ENCODE measurements at places on chromosomes 2 and 18.
A peak's percentile ranks its signal among the peaks of the same experiment; 100 is the strongest.

- no peak for DNase-seq
These were observed 17.4 kb downstream of the ASB18 start for GRCh38 chr2:236246711-236247246.

- no peak for DNase-seq
These were observed 84.2 kb downstream of the LBH start for GRCh38 chr2:30315391-30316063.

DNA sequence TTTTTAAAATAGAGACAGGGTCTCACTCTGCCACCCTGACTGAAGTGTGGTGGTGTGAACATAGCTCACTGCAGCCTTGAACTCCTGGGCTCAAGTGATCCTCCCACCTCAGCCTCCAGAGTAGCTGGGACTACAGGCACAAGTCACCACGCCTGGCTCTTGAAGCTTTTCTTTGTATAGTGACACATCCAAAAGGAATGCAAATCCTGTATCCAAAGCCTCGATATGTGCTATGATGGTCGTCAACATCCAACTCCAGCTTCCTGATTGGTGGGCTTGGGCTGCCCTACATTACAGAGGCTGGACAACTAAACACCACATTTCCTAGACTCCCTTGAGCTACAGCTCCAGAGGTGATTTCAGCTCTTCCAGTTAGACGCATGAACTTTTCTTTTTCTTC lies 101.7 kb upstream of the PGAP1 start:
- peak; percentile 15 for DNase-seq

- DNase-seq: no peak
These were observed 276.2 kb downstream of the MYCN start for GRCh38 chr2:16216558-16216945.

GRCh38 chr2:161594445-161594844 lies 29.8 kb upstream of the SLC4A10 start:
- no peak for DNase-seq

GRCh38 chr18:13306583-13306982 lies 88.0 kb downstream of the LDLRAD4 start:
- no peak for DNase-seq

DNA sequence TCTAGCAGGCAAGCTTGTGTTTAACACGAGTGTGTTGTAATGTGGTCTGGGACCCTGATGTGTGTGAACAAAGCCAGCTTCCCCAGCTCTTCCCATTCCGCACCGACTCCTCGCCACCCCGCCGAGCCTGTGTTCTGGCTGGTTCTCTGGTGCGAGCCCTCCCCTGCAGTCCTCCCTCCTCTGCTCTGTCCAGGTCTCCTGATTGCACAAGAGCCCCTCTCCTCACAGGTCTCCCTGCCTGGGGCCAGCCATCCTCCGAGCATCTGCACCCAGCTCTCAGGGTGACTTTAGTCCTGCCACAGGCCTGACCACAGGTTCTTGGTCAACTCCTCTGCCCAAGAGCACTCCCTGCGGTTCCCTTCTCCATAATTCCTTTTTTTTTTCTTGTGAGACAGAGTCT lies 13.2 kb downstream of the SLC66A3 start:
- DNase-seq: no peak

DNA sequence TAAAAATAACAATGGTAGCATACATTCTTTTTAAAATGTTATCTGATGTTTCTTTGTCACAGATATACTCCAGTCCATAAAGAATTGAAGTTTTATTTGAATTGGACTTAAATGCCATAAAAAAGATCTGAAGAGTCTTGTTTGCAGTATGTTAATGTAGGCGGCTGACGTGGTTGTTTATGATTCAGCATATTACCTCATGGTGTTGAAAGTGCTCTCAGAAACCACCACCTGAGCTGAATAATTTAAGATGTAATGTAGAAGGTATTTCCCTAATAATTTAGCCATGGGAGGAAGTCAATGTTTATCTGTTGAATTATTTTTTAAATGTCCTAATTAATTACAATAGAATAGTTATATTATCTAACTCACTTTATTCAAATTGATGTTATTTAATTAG lies 58.6 kb upstream of the CHN1 start:
- DNase-seq: no peak

GRCh38 chr2:46331109-46331766 lies 34.0 kb downstream of the EPAS1 start:
- no peak for DNase-seq

DNA sequence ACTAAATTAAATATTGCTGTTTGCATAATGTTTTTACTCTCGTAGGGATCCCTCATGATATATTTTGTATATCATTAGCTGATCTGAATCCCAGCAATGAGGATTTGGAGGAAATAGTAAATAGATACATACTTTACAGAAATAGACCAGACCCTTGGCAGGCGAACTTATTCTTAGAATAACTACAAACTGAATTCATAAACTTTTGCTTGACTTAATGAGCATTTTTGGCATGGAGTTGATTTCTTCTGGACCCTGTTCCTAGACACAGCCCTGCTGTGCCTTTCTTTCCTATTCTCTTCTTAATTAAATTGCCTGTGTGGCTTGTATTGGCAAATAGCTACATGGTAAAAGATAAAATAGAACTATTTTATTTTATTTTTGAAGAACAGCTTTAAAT lies 145.9 kb downstream of the GREB1L start:
- DNase-seq: no peak

DNA sequence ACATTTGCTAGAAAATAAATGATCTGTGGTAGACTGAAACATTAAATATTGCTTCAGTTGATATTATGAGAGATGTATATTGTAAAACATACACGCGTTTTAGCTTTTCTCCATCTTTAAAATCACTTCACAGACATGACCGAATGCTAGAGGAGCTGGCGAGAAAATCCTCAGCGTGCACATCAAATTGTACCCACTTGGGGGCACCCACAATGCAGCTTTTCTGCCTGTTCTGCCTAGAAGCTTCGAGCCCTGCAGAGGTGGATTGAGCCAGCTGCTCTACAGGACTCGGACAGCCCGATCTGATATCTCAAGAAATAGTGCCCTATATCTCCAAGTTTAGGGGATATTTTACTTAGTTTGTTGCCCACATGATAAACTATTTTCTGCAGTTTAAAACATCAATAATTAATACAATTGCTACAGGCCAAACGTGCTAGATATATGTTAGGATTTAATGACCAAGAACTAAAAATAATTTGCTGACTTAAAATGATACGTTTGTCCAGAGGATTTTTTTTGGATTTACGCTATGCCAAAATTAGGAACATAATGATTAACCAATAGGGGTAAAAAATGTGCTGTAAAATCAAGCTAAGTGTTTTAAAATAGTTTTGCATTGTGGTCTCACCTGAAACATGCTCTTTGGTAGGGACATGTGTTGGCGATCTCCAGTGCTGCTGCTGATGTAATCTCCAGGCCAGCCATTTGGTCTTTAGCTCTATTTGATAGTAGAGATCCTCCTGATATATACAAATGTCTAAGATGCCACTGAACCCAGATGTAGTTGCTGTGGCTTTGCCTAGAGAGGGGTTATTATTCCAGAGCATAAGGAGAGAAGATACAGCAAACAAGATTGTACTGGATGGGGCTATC lies 22.3 kb upstream of the ATP5MC3 start:
- DNase-seq: no peak

DNA sequence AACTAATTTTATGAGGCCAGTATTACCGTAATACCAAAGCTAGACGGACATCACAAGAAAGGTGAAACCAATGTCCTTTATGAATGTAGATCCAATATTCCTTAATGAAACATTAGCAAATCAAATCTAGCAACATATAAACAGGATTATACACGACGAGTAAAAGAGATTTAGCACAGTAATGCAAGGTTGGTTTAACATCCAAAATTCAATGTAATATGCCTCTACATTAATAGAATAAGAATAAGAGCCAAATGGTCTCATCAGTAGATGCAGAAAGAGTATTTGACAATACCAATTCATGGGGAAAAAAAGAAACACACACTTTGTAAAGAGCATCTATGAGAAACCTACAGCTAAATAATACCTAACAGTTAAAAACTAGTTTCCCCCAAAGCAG lies 99.5 kb downstream of the TMEM163 start:
- no peak for DNase-seq

- DNase-seq: no peak
These were observed 5.6 kb downstream of the TANK start for GRCh38 chr2:161165811-161166210.

GRCh38 chr18:70446063-70446462 lies 157.2 kb downstream of the SOCS6 start:
- DNase-seq: no peak

GRCh38 chr2:106080959-106081358 lies 113.1 kb downstream of the UXS1 start:
- no peak for DNase-seq

- DNase-seq: no peak
These were observed 69.0 kb downstream of the RBM43 start for GRCh38 chr2:151192681-151193080.

DNA sequence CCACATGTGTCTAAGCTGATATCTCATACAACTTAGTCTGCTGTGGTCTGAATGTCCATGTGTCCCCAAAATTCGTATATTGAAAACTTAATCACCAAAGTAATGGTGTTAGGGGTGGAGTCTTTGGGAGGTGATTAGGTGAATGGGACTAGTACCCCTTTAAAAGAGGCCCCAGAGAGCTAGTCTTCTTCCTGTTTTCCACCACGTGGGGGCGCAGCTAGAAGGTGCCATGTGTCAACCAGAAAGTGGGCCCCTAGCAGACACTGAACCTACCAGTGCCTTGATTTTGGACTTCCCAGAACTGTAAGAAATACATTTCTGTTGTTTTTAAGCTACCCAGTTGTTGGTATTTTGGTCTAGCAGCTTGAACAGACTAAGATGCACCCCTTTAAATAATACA lies 86.6 kb downstream of the ASB1 start:
- no peak for DNase-seq

- DNase-seq: no peak
These were observed 218.1 kb downstream of the SEPTIN10 start for GRCh38 chr2:109395494-109396201.

GRCh38 chr2:37262522-37262921 lies 31.1 kb downstream of the NDUFAF7 start:
- DNase-seq: no peak

DNA sequence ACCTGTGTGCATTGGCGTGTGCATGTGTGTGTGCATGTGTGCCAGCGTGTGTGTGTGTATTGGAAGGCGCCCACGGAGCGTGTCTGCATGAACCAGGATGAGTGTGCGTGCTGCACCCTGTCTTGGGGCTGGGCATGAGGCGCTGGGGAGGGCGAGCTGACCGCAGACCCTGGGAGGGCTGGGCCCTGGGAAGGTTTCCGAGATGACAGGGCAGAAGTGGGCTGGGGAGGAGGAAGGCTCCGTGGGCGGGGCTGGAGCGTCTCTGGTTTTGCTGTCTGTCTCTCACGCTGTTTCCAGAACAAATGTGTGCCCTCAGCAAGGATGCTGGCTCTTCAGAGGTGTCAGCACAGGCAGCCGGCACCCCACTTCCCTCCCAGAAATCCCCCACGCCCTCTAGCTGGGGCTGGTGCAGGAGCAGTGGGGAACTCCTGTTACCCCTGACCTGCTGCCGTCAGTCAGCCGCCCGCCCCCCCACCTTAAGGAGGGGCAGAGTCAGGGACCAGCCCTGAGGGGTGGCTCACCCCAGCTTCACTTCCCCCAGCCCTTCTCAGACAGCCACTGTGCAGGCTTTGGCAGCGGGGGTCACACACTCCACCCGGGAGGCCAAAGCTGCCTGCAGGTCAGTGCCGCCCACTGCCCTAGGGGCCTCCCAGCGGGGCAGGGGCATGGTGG lies at the start of gene GPR35:
Gene GPR35, plus strand, starts transcription at position 531 of the 672 bp plus-strand sequence. CDS start 4,473 bp downstream, outside the sequence.
- no peak for DNase-seq

DNA sequence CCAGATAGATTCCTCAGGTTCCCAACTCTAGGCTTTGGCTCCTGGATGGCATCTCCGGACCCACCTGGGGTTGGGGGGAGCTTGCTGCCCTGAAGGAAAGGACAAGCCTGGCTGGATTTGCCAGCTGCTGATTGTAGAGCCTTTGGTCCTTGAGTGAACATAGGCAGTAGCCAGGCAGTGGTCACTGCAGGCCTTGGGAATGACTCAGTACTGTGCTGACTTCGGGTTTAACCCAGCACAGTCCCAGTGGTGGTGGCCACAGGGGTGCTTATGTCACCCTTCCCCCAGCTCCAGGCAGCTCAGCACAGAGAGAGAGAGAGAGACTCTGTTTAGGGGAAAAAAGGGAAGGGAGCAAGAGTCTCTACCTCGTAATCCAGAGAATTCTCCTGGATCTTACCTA lies 27.7 kb upstream of the ACTR2 start:
- DNase-seq: no peak

DNA sequence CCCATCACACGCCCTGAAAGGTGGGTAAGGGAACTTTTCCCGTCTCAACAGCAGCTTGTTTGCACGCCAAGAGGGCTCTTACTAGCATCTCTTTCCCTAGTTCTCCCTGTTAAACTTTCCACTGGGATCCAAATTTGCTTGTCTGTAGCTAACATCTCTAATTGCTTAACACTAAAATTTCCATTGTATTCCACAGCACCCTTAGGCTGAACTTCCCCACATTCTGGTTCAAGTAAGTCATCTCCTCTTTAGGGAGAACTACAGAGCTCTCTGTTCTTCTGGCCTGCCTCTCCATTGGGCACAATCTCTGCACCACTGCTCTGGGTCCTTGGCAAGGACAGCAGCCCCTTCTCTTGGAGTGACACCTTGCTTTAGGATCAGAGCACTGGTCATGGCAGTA lies 24.0 kb downstream of the UNC50 start:
- no peak for DNase-seq

GRCh38 chr2:35415942-35416341 lies 939.6 kb upstream of the CRIM1 start:
- DNase-seq: no peak

DNA sequence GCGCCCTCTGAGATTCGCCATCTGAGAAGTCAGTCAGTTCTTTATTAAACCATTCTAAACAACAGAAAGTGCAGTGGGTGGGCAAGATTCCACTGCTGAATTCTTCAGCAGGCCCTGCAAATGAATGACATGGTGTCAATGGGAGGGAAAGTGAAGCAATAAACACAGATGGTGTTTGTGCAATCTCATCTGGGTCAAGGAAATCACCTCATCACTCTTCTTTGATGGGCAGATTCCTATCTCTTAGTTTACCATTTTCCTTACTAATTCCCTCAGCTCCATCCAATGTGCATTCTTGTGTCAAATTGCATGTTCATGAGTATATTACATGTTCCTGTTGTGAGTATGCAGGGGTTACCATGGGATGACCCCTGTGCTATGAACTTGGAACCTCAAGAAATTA lies 100.7 kb upstream of the CYP1B1 start:
- no peak for DNase-seq

GRCh38 chr2:200703127-200703925 lies 108.4 kb upstream of the BZW1 start:
- DNase-seq: peak; percentile 33

GRCh38 chr18:50307738-50308470 lies 20.4 kb upstream of the CXXC1 start:
- peak; percentile 43 for DNase-seq

DNA sequence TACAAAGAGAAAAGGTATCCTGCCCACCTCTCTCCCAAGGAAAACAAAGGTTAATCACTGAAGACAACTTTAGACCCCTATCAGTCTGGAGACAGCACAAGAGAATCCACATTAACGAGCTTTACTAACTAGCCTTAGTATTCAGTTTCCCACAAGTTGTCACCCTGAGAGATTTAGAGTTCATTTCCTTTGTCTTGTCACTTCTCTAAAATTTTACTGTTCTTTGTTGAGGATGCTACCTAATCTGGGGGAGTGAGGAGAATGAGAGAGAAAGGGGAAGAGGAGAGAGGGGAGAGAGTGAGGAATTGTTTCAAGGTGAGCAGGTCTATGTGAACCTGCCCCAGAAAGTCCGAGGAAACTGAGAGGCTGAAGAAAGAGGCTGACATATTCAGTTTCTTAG lies 28.4 kb downstream of the C2orf76 start:
- DNase-seq: no peak

Data from brain pericyte (primary cell).